ENCODE measurements at places on chromosomes 1 and 21. TPM values are rescaled to one million over a fixed set of nuclear protein-coding genes. Genes with fewer than 3 reads are reported as not detected.

DNA sequence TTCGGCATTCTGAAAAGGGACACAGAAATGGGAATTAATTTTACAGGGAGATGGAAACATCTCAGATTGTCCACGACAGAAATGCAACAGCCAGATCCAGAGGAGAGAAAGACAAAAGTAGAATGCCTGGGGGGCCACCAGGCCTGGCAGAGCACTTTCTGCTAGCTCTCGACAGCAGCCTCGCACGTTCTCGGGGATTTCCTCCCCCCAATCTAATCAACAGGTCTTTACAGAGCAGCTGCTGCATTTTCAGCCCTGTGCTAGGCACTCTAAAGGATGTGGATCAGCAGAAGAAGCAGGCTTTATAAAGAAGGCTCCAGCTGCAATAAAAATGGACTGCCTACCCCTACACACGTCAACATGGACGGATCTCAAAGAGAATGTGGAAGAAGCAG lies 10.6 kb downstream of the CSRP1 start:
- no peak for DNase-seq

- no peak for DNase-seq
Measured at GRCh38 chr21:45827881-45828579, 153.5 kb upstream of the COL6A1 start.

- DNase-seq, result no peak
Measured at GRCh38 chr21:26093122-26093521, 77.4 kb downstream of the APP start.

AGT gene
- 18.1 TPM for total RNA-seq

DNA sequence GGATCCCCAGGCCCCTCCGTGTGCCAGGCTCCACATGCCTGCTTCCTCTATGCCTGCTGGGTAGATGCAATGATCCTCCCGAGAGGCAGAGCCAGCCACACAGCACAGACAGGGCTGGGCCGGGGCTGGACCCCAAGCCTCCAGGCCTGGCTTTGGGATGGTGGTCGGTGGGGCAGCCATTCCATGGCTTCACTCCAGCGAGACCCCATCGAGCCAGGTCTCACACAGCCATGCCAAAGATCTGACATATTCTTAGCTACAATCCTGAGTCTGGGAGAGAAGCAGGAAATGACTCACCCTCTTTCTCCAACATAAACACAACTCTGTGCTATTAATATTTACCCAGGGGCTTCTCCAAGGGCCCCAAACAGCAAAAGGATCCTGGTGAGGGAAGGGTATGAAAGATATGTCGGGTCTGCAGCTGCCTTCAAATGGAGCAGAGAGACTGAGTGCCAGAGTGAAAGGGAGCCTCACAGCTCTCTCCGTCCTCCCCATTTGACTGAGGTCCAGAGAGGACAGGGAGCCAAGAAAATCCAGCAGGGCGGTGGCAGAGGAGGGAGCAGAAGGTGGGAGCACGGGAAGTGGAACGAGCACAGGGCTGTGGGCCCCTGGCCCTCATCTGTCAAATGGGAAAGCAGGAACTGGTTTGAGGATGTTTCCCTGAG lies 639.5 kb downstream of the MATN1 start:
- no peak for DNase-seq

- DNase-seq, result no peak
Measured at GRCh38 chr1:234561319-234561718, 48.7 kb downstream of the IRF2BP2 start.

- no peak for DNase-seq
Measured at GRCh38 chr1:70156529-70157120, 48.8 kb downstream of the LRRC40 start.

MAD2L2 gene
- total RNA-seq, result 33.6 TPM

DNA sequence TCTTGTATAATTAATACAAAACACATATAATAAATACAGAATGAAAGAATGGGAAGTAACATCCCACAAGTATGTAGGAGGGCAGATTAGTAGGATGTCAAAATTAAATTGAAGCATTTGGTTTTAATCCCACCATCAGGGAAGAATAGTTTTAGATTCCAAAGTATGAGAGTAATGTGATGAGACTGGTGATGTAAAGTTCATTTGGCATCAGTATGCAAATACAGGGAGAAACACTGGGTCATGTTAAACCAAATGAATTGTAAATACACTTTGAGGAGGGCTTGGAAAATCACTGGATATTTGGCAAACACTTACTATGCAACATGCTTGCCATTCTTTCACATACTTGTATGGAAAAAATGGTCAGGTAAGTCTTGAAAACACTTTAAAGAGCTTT lies 358.8 kb downstream of the DPYD start:
- no peak for DNase-seq

- no peak for DNase-seq
Measured at GRCh38 chr21:27622631-27623030, 655.7 kb upstream of the ADAMTS5 start.

- DNase-seq, result no peak
Measured at GRCh38 chr1:7707527-7707926, 63.6 kb upstream of the VAMP3 start.

RGS4 gene
- 14.1 TPM for total RNA-seq

- DNase-seq, result no peak
Measured at GRCh38 chr1:193019442-193020026, 39.6 kb downstream of the UCHL5 start.

DNA sequence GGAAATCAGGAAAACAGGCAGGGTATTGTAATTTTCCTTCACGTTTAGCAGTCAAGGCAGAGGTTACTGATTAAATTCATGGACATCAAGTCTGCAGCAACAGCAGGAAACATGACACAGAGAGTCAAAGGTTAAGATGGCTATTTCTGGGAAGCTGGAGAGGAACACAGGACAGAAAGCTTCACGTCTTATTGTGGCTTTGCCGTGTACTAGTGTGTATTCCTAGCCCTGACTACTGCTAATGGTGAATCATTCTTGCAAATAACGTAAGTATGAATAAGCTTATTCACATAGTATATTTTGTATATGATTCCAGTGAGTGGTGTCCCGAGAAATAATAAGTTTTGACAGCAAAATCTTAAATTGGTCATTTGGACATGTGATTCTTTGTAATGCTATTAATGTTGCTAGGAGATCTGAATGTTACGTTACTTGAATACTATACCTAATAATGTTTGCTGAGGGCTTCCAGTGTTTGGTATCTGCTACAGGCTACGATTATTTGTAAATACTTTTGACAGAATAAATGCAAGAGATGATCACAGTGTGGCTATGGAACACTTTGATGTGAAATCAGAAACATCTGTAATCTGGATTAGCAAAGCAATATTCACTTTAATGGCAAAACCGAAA lies 77.4 kb downstream of the DISP1 start:
- DNase-seq, result no peak

TP73 gene
- 0.58 TPM for total RNA-seq

DNA sequence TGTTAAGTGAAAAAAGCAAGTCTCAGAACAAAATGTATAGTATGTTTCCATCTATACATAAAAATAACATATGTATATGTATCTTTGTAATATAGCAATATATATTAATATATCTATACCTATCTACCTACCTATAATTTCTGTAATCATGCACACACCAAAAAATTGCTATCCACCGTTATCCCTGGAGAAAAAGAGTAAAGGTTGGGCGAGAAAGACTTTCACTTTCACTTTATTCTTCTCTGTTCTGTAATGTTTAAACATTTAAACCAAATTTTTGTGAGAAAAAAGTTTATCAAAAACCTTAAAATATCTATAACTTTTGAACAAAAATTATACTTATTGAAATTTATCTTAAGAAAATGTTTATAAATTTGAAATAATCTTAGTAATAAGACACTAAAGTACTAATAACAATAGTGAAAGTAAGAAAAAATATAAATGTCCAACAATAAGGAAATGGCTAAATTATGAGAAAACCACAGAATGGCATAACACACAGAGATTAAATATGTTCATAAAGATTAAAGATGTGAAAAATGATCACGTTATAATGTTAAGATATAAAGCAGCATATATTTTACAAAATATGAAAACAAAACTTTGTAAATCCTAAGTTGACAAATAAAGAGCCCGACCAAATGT lies 74.0 kb upstream of the LRRC53 start:
- no peak for DNase-seq

DNA sequence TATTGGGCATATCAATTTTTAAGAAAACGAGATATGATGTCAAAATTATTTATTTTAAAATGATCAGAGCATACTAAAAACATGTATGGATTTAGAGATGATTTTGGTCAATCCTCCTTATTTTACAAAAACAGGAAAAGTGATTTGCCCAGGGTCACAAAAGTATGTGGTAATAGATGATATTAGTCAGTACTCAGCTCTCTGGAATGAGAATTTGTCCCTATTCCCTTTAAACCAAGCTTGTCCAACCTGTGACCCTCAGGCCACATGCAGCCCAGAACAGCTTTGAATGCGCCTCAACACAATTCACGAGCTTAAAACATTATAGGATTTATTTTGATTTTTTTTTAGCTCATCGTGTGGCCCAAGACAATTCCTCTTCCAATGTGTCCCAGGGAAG lies 104.7 kb downstream of the AKT3 start:
- DNase-seq, result no peak

DNA sequence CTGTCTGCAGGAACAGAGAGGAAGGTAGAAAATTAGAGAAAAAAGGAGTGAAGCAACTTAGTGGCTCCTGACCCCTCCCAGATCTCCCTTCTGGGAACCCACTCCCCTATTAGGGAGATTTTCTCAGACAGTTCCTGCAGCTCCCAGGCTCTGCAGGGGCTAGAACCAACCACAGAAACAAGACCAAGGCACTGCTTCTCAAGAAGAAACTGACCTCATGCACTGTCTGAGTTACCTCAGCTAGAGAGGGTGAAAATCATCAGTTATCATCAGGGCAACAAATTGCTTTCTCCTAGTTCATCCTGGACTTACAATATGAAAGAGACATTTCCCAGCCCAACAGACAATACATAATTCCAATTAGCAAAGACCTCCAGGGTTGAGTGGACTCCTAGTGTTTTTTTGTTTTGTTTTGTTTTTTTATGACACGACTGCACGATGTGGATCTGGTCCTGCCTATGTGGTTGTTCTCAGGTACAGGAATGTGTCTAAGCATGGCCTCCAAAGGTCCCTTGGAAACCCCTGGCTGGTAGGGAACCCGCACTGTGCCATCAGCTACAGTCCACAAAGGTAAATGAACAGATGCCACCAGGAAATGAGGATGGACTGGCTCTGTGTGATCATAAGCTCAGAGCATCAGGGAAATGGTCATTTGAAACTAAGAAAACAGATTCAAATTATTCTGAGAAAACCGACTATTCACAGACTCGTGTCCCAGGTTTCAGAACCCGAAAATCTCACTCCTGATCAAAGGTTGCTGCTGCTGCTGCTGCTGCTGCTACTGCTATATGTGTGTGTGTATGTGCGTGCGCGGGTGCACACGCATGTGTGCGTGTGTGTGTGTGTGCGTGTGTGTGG lies 65.3 kb downstream of the LAMC2 start:
- no peak for DNase-seq

- DNase-seq, result no peak
Measured at GRCh38 chr21:15018382-15018781, 46.4 kb downstream of the NRIP1 start.

PLPPR5 gene
- not detected for total RNA-seq

PDZK1 gene
- total RNA-seq, result 1.1 TPM

DNA sequence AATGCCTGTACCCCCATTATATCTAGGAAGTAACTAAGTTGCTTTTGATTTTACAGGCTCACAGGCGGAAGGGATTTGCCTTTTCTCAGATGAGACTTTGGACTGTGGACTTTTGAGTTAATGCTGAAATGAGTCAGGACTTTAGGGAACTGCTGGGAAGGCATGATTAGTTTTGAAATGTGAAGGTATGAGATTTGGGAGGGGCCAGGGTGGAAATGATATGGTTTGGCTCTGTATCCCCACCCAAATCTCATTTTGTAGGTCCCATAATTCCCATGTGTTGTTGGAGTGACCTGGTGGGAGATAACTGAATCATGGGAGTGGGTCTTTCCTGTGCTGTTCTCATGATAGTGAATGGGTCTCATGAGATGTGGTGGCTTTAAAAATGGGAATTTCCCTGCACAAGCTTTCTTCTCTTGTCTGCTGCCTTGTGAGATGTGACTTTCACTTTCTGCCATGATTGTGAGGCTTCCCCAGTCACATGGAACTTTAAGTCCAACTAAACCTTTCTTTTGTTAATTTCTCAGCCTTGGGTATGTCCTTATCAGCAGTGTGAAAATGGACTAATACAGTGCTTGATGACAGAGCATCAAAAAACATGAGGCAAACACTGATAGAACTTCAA lies 1119.5 kb downstream of the PLA2G4A start:
- DNase-seq, result no peak

- no peak for DNase-seq
Measured at GRCh38 chr1:202289009-202289408, 52.7 kb downstream of the UBE2T start.

DNA sequence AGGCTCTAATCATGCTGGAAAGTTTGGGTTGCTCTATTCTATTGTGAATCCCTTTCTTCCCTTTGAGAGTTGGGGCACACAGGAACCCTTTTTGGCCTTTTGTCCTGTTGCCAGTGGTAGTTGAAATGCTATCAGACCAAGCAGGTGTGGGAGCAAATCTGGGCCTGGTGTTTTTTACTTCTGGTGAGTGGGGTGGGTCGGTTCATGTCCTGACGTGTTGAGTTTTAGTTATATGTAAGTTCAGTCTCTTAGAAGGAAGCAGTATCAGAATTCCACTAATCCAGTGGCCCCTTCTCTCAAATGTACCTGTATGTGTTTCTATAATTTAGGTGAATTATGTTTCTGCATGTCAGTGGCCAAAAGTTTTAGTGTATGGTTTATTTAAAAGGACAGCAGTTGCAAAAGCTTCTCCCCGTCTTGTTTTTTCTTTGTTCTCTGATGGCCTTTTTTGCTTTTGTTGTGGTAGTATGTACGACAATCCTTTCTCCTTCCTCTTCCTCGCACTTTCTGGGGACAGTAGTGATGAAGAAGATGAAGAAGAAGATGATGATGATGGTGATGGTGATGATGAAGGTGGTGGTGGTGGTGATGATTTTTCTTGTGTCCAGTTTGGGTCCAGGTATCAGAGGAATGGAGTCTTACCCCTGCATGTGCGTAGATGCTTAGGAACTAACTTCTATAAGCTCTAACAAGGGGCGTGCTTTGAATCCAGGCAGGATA lies 74.2 kb downstream of the UBE4B start:
- DNase-seq, result no peak

- no peak for DNase-seq
Measured at GRCh38 chr21:27363719-27364477, 397.0 kb upstream of the ADAMTS5 start.

DNA sequence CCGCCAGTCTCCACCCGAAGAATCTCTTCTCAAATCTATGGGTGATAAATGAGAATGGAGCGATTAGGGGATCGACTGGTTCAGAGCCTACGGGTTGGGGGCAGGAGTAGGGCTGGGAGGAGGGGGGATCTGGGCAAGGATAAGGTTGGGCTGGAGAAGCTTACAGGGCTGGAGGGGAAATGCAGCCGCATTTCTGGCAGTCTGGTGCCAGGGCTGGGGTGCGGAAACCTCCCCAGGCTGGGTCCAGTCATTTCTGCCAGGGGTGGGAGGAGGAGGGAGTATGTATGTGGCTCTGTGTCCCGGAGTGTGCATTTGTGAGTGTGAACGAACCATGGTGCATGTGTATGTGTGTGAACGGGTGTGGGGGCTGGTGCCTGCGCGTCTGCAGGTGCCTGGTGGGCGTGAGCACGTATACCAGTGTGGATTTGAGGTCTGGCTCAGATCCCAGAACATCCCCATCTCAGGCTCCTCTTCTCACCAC lies 10.2 kb downstream of the C1orf216 start:
- DNase-seq, result no peak

GRCh38 chr1:201226178-201226514 lies 35.5 kb downstream of the IGFN1 start:
- DNase-seq, result no peak

TNFRSF4 gene
- total RNA-seq, result 0.59 TPM

PRSS38 gene
- not detected for total RNA-seq

- DNase-seq, result no peak
Measured at GRCh38 chr1:239757716-239758115, 334.0 kb upstream of the FMN2 start.

All from chondrocyte (in vitro differentiated cells).